Airway epithelial cell (primary cell): ENCODE measurements at places on chromosomes 2 and 18. TPM values are rescaled to one million over a fixed set of nuclear protein-coding genes. Genes with fewer than 3 reads are reported as not detected.

The ABCB11 gene
- 0.07 and 0.28 TPM in 2 replicates for total RNA-seq

The VWA3B gene
- total RNA-seq: not detected in 2 replicates

The TBR1 gene
- not detected in 2 replicates for total RNA-seq

The CETN1 gene
- total RNA-seq: not detected in 2 replicates

The PROKR1 gene
- not detected in 2 replicates for total RNA-seq

The GAL3ST2 gene
- not detected in 2 replicates for total RNA-seq

The ALPI gene
- not detected in 2 replicates for total RNA-seq

The HOXD11 gene
- total RNA-seq: not detected in 2 replicates

The LONRF2 gene
- total RNA-seq: not detected in 2 replicates

The C2orf74 gene
- total RNA-seq: 7.2 and 7.3 TPM in 2 replicates

The LBX2 gene
- 0.56 TPM in 2 replicates for total RNA-seq
